ENCODE measurements at places on chromosomes 4 and X.

DNA sequence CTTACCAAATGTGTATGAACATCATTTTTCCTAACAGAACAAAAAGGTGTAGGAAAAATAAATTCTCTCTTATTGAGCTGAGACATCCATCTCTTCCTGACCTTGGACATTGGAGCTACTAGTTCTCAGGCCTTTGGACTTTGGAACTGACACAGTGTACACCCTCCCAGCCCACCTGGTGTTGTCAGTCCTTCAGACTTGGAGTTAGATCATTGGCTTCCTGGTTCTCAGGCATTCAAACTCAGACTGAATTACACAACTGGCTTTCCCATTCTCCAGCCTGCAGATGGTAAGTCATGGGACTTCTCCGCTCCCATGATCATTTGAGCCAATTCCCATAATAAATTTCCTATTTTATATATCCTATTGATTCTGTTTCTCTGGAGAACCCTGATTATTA, 84.8 kb upstream of the EDNRA start:
- DNase-seq: no peak

DNA sequence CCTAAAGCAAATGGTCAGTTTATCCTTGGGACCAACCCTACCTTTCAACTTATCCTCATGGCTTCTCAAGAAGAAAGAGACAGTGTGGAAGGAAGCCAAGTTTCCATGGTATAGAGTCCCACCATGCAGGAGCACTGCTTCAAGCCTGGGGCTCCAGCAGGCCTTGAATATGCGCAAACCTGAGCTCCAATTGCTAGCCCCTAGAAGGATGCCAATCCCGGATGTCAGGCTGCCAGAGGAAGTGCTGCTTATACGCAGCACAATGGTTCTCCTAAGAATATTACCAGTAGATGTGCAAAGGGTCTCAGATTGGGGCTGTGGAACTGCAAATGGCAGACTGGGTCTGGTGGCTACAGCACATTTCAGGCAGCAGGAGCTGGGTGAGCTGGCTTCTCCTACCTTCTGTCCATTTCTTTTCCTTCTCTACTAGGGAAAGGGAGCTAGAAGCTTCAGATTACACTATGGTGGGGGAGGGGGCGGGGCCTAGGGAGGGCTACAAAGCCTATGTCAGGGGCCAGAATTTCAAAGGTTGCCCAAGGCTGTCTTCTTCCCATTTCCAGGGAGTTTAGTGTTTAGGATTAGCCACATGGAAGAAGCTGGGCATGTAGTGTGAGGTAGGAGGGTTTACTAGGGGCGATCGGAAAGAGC, 40.7 kb upstream of the CITED1 start:
- DNase-seq: no peak

GRCh38 chrX:22424919-22425318, 152.2 kb downstream of the CBLL2 start:
- no peak for DNase-seq

DNA sequence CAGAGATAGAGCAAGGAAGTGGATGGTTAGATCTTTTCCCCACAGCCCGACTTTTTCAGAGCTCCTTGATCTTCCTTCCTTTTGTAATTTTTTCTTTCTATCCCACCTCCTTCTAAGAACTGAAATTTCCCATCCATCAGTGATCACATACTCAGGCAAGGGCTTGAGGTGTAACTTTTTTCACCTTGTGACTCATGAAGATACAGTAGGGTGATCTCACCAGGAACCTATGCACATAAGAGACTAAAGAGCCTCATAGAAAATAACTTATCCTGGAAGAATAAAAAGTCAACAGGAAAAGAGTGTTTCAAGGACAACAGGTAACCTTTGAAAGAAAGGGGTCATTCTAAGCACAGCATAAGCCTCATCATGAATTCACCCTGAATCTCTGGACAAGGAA, 131.2 kb upstream of the HCCS start:
- no peak for DNase-seq

DNA sequence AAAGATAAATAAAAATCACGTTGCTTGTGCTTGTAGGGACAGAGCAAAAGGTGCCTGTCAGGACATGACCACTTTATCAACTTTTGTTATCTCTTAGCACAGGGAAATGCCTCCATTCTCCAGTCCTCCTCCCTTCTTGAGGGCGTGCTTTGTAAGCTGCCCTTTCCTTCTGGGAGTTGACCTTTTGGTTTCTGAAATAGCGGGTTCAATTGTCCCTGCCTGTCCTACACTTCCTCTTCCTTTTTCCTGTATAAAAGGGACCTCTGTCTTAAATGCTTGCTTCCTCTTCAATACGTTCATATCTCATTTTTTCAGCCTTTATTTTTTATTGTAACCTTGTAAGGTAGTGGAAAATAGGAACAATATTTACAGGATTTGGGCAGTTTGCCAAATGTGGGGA, 153.5 kb downstream of the SH3BGRL start:
- DNase-seq: no peak

DNA sequence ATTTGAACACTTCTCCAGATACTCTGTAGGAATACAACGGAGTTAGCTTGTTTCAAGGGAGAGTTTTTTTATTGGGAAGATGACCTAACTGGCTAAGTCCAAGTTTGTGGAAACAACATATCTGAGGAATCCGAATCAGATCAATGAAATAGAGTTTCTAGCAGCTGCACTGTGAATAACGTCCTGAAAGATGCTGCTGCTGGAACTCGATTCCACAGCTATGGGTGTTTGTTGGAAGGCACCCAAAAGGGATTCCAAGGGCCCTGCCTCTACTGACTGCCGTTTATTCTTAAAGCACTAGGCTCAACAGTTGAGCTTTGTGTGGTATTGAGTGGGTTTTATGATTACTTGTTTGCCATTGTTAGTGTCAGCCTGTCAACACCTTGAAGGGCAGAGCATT, 6.6 kb upstream of the GBA3 start:
- no peak for DNase-seq

DNA sequence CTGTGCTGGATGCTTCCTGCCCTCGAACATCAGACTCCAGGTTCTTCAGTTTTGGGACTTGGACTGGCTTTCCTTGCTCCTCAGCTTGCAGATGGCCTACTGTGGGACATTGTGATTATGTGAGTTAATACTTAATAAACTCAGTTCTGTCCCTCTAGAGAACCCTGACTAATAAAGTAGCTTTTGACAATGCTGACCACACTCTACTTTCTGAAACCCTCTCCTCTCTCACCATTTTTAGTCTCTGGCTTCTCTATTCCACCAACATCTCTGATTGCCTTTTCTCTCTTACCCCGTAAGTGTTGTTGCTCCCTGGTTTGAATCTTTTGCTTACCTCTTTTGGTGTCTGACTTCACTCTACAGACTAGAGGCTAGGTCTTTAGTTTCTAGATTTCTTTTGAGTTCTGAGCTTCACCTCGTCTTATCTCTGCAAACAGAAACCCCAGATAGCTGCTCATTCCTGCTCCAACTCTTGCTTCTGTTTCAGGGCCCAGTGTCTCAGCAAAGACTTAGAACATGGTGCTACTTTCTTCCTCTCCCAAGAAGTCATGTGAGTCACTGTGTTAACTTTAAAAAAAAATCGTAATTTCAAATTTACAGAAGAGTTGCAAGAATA, 11.4 kb downstream of the TMSB4X start:
- no peak for DNase-seq

DNA sequence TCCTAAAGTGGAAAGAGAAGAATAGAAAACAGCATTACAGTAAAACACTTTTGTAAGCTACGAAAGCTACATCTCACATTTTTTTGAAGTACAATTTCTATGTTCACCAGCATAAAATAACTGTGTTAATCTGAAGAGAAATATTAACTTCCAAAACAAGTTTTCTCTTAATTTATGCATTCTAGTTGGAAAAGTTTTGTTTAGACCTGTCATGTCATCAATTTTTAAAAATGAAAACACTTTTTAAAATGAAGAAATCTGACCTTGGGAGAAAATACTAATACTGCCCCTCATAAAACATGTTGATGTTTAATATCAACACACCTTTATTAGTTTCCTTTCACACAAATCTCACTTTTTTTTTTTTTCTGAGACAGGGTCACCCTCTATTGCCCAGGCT, 45.2 kb downstream of the CCDC158 start:
- no peak for DNase-seq

DNA sequence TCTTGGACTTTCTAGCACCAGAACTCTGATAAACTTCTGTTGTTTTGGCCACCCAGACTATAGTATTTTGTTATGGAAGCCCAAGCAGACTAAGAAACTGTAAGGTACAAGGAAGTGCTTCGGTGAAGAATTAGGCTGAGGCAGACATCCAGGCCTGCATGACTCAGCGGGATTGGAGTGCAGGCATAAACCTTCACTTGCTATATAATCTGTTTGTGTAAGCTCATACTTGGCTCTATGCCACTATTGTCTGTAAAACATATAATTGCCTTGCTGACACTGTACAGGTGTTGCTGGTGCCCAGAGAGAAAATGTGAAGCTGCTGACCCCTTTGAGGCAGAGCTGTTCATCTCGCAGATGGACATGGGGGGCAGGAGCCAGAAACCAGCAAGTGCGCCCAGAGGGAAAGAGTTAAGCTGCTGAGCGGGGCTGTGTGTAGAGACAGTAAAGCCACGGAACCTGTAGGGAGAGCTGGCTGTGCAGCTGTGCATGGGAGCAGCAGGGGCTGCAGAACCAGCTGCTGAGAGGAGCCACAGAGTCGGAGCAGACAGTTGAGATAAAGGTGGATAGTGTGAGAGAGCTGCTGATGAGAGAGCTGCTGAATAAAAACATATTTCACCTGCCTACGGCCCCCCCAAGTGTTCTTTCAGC, 96.2 kb downstream of the RBM46 start:
- DNase-seq: no peak

GRCh38 chr4:163703251-163703650, 208.8 kb downstream of the TMA16 start:
- no peak for DNase-seq

- no peak for DNase-seq
These were observed 29.5 kb downstream of the SRPX2 start for GRCh38 chrX:100673397-100673953.

DNA sequence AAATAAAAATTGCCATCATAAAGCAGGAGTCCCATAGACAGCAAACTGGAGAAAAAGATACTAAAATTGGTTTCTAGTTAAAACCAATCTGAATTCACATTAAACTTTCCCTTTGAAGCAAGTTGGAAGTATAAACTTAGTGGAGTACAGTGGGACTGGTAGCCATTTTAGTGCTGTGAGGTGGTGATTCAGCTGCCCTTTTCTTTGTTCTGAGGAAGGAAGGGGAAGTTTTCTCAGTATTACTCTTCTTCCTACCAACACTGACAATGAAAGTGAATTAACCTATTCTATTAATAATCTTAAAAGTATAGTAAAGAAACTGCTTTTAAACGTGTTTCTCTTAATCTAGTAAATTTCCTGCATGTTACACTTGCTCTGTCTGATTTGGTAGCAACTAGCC, 36.7 kb downstream of the SLC9A6 start:
- DNase-seq: no peak

- DNase-seq: no peak
These were observed 131.8 kb upstream of the TMLHE start for GRCh38 chrX:155744534-155744933.

DNA sequence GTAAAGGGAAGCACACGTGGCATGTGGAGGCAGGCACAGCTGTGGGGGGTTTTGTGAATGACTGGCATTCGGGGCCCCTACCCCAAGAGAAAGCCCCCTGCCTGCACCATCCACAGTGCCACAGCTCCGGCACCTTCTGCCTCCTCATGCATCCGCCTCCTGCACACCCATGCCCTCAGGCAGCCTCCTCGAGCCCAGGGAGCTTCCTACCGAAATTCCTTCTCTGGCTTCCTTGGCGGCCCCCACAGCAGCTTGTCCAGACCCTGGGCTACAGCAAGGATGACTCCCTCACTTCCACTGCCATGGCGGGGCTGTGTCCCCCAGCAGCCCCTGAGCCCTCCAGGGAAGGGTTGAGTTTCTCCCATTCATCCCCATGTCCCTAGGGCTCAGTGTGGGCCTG, 99.9 kb downstream of the WFS1 start:
- DNase-seq: no peak

DNA sequence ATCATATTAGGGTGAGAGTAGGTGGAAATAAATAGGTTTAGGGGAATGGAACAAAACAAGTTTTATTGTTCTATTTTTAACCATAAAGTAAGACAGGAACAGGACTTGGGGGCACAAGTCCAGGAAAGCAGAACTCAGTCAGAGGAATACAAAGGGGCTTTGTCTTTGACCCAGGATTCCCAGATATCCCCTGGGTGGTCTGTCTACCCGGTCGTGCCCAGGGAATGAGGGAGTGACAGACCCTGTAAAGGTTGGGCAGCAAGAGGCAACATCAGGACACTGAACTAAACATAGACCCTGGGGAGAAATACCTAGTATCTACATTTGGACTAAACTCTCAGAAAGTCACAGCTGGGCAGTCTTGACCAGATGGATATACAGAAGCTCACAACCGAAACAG, 50.6 kb downstream of the PTCHD1 start:
- DNase-seq: no peak

DNA sequence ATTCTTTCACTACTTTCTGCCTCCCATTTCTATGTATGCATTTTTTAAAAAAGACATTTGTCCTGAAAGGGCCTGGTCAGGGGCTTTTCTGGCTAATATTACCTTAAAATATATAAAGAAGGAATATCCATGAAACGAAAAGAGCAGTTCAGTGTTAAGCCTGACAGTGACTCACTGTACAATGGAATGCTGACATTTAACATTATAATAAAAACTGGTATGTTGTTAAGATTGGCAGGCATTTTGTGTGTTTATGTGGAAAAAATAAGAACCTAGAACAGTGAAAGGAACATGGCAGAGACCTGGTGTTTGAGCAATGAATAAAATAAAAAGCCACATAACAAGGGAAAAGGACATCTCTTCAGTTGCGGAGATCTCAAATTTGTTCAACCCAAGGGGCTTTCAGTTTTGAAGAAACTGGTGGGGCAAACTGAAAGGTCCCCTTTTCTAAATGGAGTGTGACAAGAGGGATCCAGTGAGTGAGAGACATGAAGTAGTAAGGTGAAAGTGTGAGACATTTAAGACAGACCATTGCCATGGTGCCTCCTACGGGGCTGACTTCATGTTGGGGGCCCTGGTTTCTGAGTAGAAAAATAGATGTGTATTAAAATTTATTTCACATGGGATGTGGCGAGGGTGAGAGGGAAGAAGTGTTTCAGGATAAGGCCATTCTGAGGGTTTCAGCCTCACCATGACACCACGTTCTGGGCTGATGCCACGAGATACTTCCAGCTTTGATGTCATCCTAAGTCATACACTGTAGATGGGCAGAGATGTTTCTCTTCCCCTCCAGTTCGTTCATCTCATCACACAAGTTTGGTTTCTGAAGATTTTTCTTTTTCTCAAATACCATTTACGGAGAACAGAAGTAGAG, 324.9 kb downstream of the PPP3CA start:
- no peak for DNase-seq
